AG04449 (cell line): ENCODE measurements at places on chromosomes 2 and 18.

DNA sequence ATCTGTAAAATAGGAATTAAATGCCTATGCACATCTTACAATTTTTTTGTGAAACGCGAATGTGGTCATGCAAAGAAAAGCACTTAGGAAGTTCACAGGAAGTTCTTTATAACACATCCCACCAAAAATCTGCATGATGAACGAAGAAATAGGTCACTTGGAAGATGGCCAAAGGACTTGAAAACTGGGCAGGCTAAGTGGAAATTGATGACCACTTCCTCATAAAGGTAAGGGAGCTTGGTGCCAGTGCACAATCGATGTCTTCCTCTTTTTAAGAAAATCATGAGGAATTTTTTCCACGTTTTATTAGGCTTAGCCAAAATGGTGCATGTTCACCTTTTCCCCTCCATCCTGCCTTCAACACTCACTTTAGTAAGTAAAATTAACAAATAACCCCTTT is 8.2 kb upstream of the NT5C1B start:
- DNase-seq, result no peak

- no peak for DNase-seq
Measured at GRCh38 chr18:29855637-29856036, 1186.9 kb downstream of the DSC3 start.

DNA sequence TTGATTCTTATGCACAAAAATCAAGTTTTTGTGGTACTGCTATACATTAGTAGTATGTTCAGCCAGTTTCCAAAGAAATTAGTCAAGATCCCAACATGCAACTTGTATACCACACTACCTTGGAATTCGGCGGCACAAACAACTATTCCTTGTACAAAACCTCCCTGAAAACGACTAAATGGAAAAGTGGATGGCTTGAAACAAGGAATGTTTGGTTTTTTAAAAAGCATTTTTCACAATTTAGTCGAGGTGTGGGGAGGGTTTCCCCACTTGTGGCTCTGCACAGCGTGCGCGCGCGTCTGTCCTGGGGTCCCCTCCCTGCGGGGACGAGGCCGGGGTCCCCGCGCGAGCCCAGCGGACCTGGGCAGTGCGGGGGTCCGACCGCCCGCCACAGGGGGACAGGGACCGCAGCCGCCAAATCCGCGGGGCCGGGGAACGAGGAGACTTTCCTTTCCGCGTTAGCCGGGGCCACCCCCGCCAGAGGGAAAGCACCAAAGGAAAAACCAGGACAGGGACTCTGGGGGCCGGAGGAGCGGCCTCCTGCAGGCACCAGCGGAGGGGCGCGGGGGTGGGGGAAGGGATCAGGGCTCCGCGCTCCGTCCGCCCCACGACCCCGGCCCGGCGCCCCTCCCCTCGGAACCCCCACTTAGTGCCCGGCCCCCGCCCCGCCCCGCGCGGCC is 534 bp upstream of the SOCS6 start:
- DNase-seq, result no peak

DNA sequence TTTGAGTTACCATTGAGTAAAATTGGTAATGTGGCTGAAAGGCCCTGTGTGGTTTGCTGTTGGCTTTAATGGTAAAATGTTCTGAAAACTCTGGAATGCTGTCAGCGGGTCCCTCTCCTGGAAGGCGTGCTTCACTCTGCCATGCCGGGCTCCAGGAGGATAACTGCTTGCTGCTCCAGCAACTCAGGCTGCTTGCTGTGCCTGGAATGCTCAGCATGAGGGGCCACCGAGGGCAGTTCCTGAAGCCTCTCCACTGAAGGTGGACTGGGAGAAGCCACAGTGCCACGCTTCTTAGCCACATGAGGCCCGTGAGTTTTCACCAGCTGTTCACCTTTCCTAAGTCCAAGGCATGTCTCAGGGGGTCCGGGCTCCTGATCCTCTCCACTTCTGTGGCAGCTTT is 90.4 kb upstream of the FAM110C start:
- no peak for DNase-seq

- DNase-seq, result no peak
Measured at GRCh38 chr2:26185304-26185928, 12.5 kb downstream of the GAREM2 start.

DNA sequence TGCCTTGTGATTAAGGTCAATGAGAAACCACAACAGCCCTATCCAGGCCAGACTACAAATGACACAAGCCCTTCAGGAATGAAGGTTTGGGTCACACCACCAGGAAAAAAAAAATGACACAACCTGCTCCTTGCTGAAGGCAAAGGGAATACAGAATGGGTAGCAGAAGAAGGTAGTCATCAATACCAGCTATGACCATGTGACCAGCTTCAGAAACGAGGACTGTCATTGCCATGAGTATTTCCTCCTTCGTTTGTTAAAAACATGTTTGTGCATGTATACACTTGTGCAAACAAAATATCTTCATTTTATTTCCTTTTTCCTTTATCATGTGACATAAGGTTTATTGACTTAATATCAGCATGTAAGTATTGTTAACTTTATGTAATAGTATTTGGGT is 226.6 kb downstream of the CDH19 start:
- DNase-seq, result no peak

DNA sequence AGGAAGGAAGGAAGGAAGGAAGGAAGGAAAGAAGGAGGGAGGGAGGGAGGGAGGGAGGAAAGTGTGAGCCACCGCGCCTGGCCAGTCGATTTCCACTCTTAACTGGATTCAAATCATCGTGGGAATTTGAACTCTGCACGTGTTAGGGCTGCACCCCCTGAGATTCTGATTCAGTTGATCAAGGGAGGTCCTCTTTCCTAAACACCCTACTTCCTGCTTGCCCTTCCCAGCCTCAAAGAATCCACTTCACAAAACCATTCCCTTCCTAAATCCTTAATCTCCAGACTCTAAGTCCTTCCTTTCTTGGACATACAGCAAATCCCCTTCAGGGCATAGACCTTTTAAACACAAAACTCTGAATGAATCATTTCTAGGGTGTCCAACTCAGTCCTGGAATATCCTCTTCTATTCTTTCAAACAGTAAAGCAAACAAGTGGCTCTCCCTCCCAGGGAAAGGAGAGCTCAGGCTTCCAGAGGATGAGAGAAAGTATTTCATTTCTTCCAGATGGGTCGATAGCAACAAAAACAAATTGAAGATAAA is 68.2 kb upstream of the MBOAT2 start:
- DNase-seq, result no peak

DNA sequence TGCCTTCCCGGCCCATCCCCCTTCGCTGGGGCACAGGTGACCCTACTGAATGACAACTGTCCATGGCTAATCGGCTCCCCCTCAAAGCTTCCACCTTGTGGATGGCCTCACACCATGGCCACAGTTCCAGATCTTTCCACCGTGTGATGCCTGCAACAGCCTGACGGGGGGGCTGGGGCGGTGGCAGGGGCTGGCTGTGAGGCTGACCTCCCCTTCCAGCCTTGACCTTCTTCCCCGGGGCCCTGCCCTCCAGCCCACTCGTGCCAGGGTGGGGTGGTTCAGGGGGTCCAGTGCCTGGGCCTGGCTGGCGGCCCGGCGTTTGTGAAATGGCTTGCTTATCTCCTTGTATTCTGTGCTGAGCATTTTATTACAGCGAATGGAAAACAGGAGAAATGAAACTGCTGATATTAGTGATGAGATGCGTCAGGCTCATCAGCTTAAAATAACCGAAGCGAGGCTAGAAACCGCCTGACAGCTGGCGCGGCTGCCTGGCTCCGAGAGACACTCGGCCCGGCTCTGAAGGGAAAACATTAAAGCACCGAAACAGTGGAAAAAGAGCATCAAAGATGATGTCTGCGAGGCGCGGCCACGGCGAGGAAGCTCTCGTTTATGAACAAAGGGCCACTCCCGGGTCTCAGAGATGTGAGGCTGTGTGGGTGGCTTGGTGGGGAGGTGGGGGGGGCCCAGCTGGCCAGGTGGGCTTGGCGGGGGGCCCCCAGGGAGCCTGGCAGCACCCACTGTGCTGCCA is 916 bp upstream of the PDCD1 start:
- DNase-seq, result no peak
